ENCODE measurements at places on chromosomes 4 and X. TPM values are rescaled to one million over a fixed set of nuclear protein-coding genes. Genes with fewer than 3 reads are reported as not detected.

The EGFL6 gene
- total RNA-seq: not detected

DNA sequence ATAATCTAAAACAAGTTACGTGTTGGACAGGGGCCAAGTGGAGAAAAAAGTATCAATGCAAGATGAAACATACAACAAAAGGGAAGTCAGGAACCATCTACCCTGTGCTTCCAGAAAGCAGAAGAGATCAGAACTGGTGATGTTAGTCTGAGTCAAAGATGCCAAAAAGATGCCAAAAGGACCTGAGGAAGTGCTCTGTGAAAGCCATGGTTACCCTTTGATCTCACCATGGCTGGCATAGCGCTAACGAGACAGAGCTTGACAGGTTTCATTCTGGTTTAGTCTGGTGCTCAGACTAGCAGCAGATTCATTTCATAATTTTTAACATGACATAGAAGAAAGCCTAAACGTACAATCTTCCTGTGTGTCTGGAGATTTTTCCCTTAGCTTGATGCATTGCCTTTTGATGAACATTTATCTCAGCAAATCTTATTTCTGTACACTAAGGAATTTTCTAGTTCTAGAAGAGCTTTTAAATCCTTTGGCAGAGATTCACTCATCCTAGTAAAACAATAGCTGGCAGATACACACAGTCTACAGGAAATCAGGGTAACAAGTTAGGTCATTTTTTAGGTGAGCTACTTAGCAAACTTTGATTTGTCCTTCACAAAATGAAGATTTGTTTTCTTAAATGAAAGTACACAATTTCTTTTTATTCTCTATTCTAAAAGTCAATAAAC is 87.7 kb downstream of the COL25A1 start:
- no peak for DNase-seq

DNA sequence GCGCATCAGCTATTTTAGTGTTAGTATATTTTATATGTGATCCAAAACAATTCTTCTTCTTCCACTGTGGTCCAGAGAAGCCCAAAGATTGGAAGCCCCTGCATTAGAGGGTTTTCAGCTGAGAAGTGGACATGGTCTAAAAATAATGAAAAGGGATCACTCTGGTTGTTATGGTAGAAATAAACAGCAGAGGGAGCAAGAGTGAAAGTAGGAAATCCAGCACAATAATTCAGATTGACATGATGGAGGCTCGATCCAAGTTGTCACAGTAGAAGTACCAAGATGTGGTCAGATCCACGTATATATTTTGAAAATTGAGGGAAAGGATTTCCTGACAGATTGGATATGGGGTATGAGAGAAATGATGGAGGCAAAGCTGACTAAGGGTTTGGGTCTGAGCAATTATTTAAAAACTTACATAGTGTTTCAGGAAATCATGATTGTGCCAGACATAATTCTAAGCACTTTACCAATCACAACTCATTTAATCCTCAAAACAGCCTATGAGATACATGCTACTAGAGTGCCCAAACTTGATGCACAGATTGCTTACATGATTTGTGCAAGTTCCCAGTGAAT is 17.0 kb upstream of the TMEM144 start:
- no peak for DNase-seq

DNA sequence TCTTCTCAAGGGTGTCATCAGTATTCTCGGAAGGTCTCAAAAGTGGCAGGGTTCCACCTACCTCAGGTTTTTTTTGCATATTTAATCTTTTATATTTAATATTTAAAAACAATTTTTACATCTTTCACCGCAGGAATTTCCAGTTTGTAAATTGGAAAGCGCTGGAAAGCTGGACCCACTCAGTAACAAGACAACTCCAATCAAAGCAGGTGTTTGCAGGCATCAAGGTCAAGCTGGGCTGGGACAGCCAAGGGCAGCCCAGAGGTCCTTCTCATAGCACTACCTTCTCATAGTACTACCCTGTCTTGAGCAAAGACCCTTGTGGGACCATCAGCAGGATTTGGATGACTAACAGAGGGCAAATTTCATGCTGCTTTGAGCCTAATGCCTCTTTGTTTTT is 160.1 kb downstream of the TET2 start:
- no peak for DNase-seq

All from thoracic aorta (tissue), 2 donors.